ENCODE measurements at places on chromosomes 5 and 9.

DNA sequence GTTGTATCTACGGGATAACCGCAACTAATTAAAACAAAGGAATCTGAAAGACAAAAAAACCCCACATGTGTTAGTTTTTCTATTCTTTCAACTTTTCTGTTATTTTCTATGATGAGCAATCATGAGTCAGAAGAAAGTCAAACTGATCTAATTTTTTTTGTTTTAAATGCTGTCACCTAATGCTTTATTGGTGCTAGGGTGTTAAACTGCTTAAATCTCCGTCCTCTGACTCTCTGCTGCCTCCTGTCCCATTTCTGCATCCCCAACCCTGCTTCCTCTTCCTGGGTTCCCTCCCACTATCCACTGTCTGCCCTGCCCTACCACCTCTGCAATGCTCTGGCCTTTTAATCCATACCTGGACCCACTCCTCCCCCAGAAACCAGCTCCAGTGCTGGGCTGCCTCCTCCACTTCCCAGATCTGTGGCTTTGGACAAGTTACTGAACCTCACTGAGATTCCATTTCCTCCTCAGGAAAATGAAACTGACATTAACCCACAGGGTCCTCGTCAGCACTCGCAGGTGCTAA is 15.7 kb downstream of the PTPN3 start:
- DNase-seq = no peak

DNA sequence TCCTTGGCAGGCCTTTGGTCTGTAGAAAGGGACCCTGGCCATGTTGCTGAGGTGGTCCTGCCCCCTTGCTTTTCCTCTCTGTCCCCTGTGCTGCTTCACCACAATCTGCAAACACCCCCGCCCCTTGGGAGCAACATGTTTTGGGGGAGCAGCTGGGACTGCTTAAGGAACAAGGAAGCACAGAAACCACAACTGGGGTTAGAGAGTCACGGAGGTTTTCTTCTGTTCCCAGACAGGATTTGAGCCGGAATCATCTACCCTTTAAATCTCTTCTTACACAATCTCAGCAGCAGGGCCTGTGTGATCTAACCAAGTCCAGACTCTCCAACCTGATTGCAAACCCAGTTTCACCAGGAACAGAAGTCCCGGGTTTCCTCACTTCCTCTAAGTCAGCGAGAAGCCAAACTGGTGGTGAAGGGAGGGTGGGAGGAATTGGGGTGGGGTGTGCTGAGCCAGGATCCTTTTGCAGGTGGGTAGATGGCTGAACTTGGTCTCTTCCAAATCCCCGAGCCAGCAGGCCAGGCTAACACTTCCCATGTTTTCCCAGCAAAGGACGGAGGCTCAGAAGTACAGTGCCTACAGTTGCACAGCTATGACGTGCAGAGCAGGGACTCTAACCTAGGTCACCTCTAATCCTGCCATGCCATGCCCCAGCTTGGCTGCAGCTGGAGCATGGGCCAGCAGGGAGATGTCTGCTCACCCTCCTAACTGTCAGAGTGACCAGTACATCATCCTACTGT is 25.0 kb downstream of the SH3PXD2B start:
- peak; percentile 86 for DNase-seq

DNA sequence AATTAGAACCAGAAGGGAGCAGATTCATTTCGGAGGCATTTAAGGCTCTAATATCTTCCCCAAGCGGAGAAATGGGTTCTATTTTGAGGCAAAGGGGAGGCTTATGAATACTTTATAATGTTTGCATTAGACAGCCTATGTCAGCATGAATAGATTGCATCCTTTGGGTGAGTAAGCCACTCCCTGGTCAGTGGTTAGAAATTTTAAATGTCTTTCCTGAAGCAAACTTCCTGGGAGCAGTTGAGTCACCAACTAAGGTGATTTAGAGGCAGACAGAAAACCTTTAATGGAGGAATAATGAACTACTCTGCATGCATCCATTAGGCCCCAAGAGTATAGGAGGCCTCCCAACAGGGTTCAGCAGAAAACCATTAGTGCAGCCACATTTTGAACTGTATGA is 204.9 kb downstream of the ELAVL2 start:
- no peak for DNase-seq

DNA sequence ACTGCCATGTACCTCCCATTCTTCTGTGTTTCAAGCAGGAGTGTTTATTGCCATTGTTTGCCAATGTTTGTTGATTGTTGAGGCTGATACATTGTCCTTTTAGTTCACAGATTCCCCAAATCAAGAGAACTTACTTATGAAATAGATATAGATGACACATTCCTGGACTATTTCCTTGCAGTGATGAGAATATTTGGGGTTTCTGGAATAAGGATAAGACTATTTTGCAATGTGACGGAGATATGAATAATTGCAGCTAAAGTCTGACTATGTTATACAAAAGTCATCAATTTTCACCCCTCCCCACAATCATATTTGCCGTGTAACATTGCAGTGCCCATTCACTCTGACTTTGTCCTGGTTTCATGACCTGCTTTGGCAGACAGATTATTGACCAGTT is 460.8 kb downstream of the CDH10 start:
- no peak for DNase-seq

- DNase-seq = no peak
Measured at GRCh38 chr5:133325864-133326263, 274.1 kb downstream of the HSPA4 start.

GRCh38 chr9:92607088-92607487 is 62.8 kb downstream of the IPPK start:
- DNase-seq = no peak

GRCh38 chr5:68088302-68088701 is 127.3 kb upstream of the PIK3R1 start:
- no peak for DNase-seq

DNA sequence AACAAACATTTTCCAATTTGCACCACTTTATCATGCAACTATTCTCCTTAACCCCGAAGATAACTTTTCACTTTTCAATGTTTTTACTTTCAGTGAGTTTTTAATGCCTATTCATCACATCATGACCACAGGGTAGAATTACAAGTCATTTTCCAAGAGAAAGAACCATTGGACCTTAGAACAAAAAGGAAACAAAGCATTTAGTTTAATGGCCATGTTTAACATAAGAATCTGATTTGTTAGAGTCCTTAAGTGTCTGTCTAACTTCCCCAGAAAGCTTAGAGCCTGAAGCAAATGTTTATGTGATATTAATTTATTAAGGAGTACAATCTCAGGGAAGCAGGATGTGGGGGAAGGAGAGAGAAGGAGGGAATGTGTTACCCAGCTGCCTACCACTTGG is 325.8 kb upstream of the RIOK2 start:
- no peak for DNase-seq

- no peak for DNase-seq
Measured at GRCh38 chr5:36138900-36139683, 12.6 kb downstream of the LMBRD2 start.

GRCh38 chr5:179516221-179516620 is 34.1 kb upstream of the RUFY1 start:
- DNase-seq = no peak

GRCh38 chr9:81373294-81373693 is 316.1 kb downstream of the TLE1 start:
- no peak for DNase-seq

DNA sequence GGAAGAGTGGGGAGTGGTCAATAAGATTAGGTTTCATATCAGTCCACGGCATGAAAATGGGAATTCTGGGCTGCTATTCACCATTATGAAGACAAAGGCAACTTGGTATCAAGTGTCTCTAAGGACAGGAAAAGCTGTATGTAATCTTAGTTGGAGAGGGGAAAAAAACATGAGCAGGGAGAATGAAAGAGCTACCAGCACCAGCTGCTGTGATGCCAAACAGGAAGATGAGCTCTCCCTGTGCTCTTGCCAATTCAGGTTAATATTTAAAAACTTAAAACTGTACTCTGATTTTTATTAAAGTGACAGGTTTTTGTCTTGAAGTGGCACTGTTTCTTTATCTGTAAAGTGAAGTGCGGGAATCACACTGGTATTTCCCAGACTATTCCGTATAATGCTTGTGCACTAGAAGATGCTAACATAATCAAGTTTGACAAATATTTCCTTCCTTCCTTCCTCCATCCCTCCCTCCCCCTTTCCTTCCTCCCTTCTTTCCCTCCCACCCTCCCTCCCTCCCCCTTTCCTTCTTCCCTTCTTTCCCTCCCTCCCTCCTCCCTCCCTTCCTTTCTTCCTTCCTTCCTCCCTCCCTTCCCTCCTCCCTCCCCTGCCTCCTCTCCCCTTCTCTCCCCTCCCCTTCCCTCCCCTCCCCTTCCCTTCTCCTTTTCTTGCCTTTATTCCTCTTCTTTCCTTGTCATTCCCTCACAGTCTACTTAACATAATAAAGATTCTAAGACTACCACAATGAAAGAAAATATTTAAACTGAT is 1383.0 kb upstream of the C9orf72 start:
- DNase-seq = no peak
